ENCODE measurements at places on chromosomes 2 and 18. TPM values are rescaled to one million over a fixed set of nuclear protein-coding genes. Genes with fewer than 3 reads are reported as not detected.

Gene MOGAT1
- total RNA-seq = not detected

GRCh38 chr18:34120294-34120693, 104.4 kb downstream of the NOL4 start:
- no peak for DNase-seq
- no peaks in the 10 kb centered on the region for H3K4me1 ChIP-seq
- H3K27me3 ChIP-seq = no peaks in the 10 kb centered on the region
- no peak overlapping the region for H3K4me3 ChIP-seq

DNA sequence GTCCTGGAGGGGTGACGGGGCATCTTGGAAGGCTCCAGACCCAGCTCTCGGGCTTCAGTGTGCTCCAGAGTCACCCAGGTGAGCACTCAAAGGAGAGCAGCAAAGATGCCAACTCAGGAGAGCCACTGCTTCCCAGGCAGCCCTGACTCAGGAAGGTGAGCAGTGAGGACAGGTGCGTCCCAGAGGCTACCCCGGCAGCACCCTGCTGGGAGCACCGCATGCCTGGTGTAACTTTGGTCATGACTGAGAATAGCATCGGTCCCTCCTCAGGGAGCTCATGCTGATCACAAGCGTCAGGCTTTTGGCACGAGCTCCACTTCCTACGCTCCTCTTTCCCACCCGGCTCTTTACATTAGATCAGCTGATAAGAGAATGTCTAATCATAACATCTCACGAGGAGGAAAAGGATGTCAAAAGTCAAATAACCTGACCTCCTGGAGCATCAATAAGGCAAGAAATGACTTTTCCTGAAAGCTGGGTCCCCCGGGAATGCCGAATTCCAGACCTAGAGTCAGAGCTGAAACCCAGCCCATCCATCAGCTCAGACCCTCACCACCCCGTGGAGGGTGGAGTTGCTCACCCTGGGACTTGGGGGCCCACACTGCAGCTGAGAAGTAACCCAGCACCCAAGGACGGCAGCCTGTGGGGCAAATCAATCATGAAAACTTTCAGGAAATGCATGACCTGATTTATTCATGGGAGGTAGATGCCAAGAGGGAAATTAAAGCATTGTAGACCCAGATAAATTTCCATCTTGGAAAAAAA, 248.8 kb downstream of the ACKR3 start:
- no peak for DNase-seq
- no peak overlapping the region for H3K27ac ChIP-seq
- H3K4me1 ChIP-seq = no peaks in the 10 kb centered on the region
- peaks cover 8% of the 10 kb centered on the region for H3K27me3 ChIP-seq

DNA sequence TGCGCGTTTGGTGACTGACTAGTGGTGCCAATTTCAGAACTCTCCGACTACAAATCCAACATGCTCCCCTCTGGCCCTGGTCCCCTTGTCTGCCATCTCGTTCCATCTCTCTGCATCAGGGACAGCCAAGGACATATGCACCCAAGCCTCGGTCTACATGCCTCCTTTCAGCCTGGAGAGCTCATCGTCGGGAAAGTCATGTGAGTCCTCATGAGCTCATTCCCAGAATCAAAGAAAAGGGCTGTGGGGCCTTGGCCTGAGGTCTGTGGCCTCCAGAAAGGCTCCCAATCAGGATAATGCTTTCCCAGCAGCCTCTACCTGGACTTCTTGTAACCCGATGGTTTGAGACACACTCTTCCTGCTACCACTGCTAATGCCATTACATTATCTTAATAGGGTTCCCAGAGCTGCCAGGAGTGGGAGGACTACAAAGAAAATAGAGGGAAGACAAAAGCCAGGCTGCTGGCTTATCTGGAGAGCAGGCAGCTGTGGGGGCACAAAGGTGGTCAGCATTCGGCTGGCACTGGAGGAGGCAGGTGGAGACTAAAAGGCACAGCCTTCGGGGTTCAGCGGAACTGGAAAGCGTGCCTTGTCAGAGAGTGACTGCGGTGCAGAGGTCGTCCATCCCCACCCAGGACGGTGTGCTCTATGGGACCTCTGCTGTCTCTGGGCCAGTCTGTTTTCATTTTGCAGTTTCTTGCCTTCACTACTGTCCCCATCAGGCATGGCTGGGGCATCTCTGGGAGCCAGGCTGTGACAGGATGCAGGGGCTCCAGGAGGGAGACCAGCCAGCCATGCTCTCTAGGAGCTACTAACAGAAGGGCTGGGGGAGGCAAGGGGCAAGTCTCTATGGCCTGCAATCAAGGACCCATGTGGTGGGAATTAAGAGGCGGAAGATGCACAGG, 104.4 kb upstream of the SMAD2 start:
- H3K4me1 ChIP-seq = no peaks in the 10 kb centered on the region
- DNase-seq = no peak
- no peaks in the 10 kb centered on the region for H3K36me3 ChIP-seq
- no peak overlapping the region for H3K4me3 ChIP-seq
- no peaks in the 10 kb centered on the region for H3K27me3 ChIP-seq

DNA sequence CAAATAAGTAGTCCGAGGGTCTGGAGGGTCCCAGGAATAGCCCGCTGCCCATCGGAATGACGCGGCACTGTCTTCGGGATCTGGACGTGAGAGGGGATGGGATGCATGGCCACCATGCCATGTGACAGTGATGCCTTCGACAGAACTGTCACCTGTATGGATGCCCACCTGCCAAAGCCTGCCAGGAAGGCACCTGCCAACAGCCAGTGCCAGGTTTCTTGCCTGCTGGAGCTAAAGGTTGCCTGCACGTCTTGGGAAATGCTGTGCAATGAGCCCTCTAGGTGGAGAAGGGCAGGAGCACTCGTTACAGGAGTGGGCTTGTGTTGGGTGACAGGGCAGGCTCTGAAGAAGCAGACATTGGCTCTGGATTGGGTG, 20.5 kb downstream of the GPR35 start:
- H3K4me1 ChIP-seq = peaks cover 2% of the 10 kb centered on the region
- H3K27me3 ChIP-seq = peaks cover 17% of the 10 kb centered on the region
- DNase-seq = no peak

GRCh38 chr2:8819948-8820347, 17.5 kb downstream of the KIDINS220 start:
- H3K4me1 ChIP-seq = no peaks in the 10 kb centered on the region
- no peak for DNase-seq
- H3K27ac ChIP-seq = no peak overlapping the region
- no peak overlapping the region for H3K4me3 ChIP-seq
- peaks cover 2% of the 10 kb centered on the region for H3K36me3 ChIP-seq

GRCh38 chr2:86352137-86352726, 14.8 kb upstream of the REEP1 start:
- no peaks in the 10 kb centered on the region for H3K4me1 ChIP-seq
- H3K27ac ChIP-seq = no peak overlapping the region
- peaks cover 13% of the 10 kb centered on the region for H3K27me3 ChIP-seq
- no peak for DNase-seq

DNA sequence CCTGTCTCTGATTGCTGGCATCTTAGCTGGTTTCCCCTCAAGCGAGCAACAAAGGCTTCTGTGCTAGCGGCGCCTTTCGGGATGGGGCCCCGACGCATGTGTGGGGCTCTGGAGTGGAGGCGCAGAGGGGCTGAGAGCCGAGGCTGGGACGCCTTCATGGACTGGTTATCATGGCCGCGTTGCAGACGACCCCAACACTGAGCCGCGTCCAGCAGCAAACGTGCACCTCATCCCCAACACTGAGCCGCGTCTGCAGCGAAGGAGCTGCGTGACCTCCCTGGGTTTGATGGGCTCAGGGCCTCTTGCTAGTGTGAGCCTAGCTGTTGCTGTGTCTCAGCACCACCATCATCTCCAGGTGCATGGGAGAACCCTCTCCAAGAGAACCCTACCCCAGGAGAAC, 123.7 kb upstream of the CTDP1 start:
- DNase-seq = no peak
- no peaks in the 10 kb centered on the region for H3K27me3 ChIP-seq
- H3K4me3 ChIP-seq = no peak overlapping the region
- no peaks in the 10 kb centered on the region for H3K4me1 ChIP-seq

DNA sequence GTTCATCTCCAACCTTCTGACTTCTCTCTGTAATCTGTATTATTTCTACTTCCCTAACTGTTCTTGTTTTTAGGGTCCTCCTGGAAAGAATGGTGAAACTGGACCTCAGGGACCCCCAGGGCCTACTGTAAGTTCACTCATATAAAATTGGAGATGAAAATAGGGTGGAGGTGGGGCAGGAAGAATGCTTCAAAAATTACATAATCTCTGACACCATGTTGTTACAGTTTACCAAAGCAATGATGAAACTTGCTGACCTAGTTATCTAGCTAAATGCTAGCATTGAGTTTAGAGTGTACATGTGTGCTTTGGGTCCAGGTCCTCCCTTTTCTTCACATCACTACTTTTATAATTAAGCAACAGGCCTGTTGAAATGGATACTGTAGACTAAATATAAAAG, 23.1 kb downstream of the COL3A1 start:
- peaks cover 7% of the 10 kb centered on the region for H3K27me3 ChIP-seq
- H3K36me3 ChIP-seq = no peaks in the 10 kb centered on the region
- no peak overlapping the region for H3K4me3 ChIP-seq
- no peak overlapping the region for H3K27ac ChIP-seq

- peaks cover 90% of the 10 kb centered on the region for H3K36me3 ChIP-seq
- H3K27ac ChIP-seq = peak overlapping the region; percentile 96
- no peaks in the 10 kb centered on the region for H3K27me3 ChIP-seq
- peak overlapping the region; percentile 7 for H3K4me3 ChIP-seq
- peaks cover 93% of the 10 kb centered on the region for H3K4me1 ChIP-seq
These were observed 24.4 kb downstream of the LBH start for GRCh38 chr2:30255466-30256408.

DNA sequence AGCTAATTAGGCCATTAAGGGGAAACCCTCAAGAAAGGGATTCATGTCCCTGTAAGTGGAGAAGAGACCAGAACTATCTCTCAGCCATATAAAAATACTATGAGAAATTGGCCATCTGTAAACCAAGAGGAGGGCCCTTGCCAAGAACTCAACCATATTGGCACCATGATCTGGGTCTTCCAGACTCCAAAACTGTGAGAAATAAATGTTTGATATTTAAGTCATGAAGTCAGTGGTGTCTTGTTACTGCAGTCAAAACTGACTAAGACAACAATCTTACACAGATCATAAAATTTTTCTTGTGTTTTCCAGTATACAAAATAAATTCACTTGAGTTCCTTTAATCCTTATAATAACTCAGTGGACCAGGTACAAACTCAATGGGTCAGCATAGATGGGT, 589.8 kb upstream of the CDH2 start:
- H3K27me3 ChIP-seq = no peaks in the 10 kb centered on the region
- H3K36me3 ChIP-seq = no peaks in the 10 kb centered on the region
- no peak overlapping the region for H3K27ac ChIP-seq

Gene DCAF17
- 18.8 TPM for total RNA-seq

Measured in activated naive CD8-positive, alpha-beta T cell treated with anti-CD3 and anti-CD28 coated beads for 36 hours (primary cell).